ENCODE measurements at places on chromosomes 16 and 17. TPM values are rescaled to one million over a fixed set of nuclear protein-coding genes. Genes with fewer than 3 reads are reported as not detected.
A peak's percentile ranks its signal among the peaks of the same experiment; 100 is the strongest.

GRCh38 chr16:77213542-77214106, 14.4 kb downstream of the SYCE1L start:
- peak; percentile 55 for DNase-seq

GRCh38 chr16:83136924-83137323, 510.2 kb downstream of the CDH13 start:
- DNase-seq, result no peak

- DNase-seq, result no peak
These were observed 64.1 kb upstream of the SREBF1 start for GRCh38 chr17:17900615-17901520.

DNA sequence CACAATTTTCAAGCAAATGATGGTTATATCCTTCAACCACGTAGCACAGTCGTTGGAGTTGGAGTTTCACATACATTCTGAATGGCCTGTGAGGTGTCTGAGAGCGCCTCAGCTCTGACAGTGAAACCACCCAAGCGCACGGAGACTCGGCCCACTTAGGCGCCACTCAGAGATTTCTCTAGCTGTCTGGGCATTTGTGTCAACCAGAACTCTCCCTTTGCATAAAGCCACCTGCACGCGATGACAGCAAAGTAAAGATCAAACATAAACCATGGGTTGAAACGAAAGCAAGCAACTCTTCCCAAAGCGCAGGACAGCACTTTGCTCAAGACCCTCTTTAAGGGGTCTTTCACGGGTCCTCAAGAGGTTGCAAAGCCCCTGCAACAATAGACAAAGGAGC, 533 bp downstream of the SLC6A4 start:
- no peak for DNase-seq

- no peak for DNase-seq
These were observed 1.4 kb upstream of the TXNDC11 start for GRCh38 chr16:11744075-11744470.

- no peak for DNase-seq
These were observed 5.1 kb downstream of the FANCA start for GRCh38 chr16:89811321-89811720.

GRCh38 chr17:57211543-57211942, 44.8 kb upstream of the MSI2 start:
- DNase-seq, result peak; percentile 42

GRCh38 chr16:78242239-78242630, 142.8 kb downstream of the WWOX start:
- DNase-seq, result peak; percentile 5

DNA sequence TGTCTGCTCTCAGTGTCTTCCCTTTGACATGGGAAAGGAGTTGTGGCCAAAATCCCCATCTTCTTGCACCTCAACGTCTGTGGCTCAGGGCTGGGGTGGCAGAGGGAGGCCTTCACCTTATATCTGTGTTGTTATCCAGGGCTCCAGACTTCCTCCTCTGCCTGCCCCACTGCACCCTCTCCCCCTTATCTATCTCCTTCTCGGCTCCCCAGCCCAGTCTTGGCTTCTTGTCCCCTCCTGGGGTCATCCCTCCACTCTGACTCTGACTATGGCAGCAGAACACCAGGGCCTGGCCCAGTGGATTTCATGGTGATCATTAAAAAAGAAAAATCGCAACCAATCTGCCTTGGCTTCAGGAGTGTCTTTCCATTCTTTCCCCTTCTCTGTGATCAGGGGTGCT, 918 bp upstream of the MRM1 start:
- no peak for DNase-seq

DNA sequence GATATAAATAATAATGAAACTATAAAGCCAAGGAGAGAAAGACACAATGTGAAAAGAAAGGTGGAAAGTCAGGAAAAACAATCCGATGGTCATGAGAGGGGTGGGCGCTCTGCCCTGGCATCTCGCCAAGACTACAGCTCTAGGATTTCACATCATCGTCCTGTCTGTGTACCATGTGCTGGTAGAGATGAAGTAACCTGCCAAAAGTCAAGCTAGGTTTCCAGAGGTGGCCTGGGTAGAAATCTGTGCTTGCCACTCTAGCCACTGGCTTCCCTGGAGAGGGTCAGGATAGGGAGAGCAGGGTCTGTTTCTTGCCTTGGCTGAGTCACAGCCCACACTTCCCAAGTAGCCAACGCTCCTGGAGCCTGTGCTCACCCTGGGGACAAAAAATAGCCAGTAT, 31.0 kb upstream of the TRAP1 start:
- no peak for DNase-seq

- peak; percentile 48 for DNase-seq
These were observed 121.3 kb upstream of the GSE1 start for GRCh38 chr16:85491798-85492294.

DNA sequence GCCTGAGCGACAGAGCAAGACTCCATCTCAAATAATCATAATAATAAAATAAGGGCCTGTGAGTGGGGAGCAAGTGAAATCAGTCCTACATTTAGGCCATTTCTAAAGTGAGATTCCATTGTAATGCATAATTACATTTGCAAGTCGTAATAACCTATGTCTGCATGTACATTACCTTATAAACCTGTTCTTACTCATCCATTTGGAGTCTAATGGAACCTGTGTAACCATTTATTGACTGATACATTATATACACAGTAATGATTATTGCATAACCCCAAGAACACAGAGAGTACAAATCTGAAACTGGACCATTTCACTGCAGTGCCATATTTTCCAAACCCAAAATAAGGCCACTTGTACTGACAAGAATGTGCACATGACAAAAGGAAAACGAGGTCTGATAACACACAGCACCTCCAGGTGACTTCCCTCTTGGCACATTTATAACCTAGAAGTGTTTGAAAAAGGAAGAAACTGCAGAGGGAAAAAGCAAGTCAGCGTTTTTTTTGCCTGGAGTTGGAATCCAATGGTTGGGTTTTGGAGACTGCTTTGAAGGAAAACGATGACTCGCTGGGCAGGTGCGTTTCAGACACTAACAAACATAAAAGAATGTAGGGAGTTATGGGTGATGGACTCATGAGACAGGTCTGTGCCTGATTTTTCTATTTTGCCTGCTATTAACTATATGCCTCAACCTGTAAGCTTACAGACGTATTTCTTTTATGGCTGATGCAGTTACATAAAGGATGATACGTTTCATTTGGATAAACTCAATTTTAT, 63.6 kb upstream of the KIFC3 start:
- DNase-seq, result no peak

DNA sequence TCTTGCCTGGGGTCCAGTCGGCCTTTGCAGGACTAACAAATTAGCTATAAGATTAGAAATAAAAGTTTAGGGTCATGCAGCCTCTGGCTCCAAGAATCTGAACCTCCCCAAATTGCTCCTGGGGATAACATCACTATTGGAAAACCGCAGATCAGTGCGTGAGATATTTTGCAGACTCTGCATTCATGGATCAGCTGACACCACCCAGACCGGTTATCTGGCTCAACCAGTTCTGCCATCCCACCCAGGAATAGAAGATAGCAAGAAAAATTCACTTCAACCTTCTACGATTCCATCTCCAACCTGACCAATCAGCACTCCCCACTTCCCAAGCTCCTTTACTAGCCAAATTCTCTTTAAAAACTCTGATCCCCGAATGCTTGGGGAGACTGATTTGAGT, 4.3 kb upstream of the PGS1 start:
- DNase-seq, result peak; percentile 45

GRCh38 chr17:44894642-44895041, 4.6 kb downstream of the EFTUD2 start:
- no peak for DNase-seq

DNA sequence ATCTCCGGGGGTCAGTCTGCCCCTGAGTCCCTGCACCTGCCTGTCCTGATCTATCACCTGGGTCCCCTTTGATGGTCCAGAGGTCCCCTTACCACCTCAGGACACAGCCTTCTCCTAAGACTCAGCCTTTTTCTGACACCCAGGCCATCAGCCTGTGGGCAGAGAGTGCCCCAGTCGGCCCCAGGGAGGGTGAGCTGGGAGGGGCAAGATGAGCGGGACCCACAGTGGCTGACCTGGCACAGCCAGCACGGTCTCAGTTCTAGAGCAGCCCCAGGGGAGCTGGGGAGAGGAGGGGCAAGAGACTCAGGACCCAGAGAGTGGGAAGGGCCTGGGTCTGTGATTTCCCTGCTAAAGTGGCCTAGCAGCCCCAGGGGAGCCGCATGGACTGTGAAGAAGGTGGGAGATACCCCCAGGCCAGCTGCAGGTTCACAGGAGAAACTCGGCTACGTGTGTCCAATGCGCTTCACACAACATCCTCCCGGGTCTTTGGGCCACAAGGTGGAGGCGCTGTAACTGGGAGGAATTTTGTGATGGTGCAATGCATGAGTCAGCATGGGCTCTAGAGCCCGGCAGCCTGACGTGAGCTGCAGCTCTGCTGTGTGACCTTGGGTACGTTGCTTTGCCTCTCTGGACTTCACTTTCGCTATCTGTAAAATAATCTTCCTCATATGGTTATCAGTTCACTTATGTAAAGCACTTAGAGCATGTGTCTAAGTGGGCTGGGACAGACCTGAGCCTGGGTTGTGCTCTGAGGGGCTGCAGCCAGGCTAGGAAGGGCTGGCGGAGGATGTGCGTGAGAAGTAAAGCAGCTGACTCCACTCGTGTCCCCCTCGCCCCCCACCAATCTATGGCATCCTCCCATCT, 67.2 kb upstream of the LHX1 start:
- peak; percentile 25 for DNase-seq

GRCh38 chr17:32258383-32259140, 7.1 kb upstream of the RHBDL3 start:
- no peak for DNase-seq

Gene DPEP1
- 82.2 TPM for total RNA-seq

Gene GRAPL
- total RNA-seq, result not detected

Measured in HT-29 (cell line).